ENCODE measurements at places on chromosomes 12 and 14.

DNA sequence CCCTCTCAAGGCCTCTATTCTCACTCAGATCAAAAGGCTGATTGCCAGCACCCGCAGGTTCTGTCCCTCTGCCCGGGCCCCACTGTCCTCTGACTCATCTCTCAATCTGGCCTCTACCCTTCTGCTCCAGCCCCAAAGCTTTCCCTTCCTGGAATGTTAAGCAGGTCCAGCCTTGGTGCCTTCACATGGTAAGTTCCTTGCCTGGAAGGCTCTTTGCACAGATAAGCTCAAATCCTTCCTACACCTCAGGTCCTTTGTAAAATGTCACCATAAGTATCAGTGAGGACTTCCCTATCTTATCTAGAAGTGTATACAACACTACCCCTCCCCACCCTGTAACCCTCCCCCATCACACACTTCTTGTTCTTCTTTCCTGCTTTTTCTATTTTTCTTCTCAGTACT, 22.2 kb downstream of the LPCAT3 start:
- DNase-seq, result peak; percentile 2

DNA sequence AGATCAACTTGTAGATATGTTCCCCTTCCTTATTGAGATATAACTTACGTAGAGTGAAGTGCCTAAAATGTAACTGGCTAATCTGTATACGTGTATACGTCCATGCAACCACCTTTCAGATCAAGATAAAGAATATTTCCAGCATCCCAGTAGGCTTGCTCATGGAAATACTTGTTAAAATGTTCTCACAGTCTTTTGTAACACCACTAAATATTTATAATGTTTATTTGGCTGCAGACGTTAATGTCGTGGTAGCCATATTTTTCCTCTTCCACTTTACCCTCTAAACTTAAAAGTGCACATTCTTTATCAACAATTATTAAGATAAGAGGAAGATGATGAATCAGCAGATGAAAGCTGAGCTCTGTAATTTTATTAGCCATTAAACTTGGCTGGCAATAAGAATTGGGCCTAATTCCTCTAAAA, 447.4 kb downstream of the AEBP2 start:
- DNase-seq, result no peak

- DNase-seq, result peak; percentile 79
Measured at GRCh38 chr12:103924761-103925641, 5.2 kb upstream of the HSP90B1 start.

DNA sequence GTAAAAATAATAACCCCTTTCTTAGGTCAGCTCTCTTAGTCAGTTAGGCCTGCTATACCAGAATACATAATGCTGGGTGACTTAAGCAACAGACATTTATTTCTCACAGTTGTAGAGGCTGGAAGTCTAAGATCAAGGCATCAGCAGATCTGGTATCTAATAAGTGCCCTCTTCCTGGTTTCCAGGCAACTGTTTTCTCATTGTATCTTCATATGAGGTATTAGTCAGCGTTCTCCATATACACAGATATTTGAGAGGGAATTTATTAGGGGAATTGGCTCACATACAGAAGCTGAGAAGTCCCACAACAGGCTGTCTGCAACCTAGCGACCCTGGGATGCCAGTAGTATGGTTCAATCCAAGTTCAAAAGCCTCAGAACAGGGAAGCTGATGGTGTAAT, 896.0 kb downstream of the GALC start:
- DNase-seq, result no peak

DNA sequence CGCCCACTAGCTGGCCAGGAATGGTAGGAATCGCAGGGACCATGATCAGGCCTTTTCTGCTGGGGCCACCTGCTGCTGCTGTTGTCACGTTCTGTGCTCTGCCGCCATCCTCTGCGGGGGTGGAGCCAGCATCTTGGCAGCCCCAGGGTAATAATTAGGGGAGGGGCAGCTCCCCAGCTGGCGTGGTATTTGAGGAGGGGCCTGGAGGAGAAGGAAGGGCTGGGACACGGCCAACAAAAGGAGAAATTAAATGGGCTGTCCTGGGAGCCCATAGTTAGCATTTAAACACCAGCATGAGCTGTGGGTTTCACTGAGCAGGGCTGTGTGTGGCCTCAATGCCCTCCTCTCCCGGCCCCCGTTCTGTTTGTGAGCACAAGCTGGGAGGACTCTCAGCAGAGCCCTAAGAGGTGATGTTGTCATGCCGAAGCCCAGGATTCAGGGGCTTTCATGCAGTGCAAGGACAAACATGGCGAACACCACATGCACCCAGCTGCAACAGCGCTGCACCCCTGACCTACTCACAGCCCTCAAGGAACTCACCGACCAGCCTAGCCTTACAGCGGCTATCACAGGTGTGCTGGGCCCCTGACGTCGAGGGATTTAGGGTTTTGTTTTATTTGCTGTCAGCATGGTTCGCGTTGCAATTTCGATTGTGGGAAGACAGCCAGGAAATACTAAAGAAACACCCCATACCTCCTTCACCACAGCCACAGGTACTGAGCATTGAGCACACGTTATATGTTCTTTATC, 324.3 kb downstream of the CACNA1C start:
- no peak for DNase-seq

GRCh38 chr12:62679608-62680007, 213.0 kb downstream of the MON2 start:
- no peak for DNase-seq

DNA sequence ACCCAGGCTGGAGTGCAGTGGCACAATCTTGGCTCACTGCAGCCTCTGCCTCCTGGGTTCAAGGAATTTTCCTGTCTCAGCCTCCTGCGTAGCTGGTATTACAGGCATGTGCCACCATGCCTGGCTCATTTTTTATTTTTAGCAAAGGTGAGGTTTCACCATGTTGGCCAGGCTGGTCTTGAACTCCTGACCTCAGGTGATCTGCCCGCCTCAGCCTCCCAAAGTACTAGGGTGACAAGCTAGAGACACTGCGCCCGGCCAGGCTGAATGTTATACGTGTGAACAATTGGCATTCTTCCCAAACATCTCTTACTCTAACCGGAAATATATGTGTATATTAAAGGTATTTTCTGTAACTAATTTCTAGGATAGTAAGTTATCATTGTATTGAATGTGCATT, 13.2 kb upstream of the LIMA1 start:
- DNase-seq, result no peak

GRCh38 chr12:51311389-51311788, 12.6 kb downstream of the BIN2 start:
- no peak for DNase-seq
